ENCODE measurements at places on chromosomes 11 and 22. TPM values are rescaled to one million over a fixed set of nuclear protein-coding genes. Genes with fewer than 3 reads are reported as not detected.

DNA sequence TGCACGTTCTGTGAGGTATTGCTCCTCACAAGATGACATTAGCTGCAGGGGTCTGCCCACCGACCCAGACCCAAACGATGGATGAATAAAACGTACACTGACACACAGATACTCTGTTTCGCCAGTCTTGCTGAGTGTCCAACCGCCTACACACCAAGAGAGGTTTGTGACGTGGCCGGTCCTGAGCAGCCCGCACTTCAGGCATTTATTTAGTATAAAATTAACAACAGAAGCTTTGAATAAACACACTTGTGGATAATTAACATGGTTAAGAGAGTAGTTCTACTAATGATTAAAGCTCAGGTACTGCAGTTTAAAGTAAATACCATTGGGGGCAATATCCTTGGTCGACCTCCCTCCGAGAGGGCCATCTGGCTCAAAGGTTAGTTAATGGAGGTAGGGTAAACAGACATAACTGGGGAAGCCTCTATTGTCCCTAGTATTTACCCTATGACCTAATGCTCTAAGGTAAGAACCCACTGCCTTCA lies 75.7 kb downstream of the CCDC83 start:
- no peak for DNase-seq
- no peak overlapping the region for H3K4me3 ChIP-seq
- H3K27me3 ChIP-seq = peaks cover 24% of the 10 kb centered on the region
- no peaks in the 10 kb centered on the region for H3K36me3 ChIP-seq

GRCh38 chr11:72245263-72245816 lies 1.4 kb upstream of the PHOX2A start:
- H3K27ac ChIP-seq = no peak overlapping the region
- peaks cover 16% of the 10 kb centered on the region for H3K4me1 ChIP-seq
- peaks cover 42% of the 10 kb centered on the region for H3K27me3 ChIP-seq

DNA sequence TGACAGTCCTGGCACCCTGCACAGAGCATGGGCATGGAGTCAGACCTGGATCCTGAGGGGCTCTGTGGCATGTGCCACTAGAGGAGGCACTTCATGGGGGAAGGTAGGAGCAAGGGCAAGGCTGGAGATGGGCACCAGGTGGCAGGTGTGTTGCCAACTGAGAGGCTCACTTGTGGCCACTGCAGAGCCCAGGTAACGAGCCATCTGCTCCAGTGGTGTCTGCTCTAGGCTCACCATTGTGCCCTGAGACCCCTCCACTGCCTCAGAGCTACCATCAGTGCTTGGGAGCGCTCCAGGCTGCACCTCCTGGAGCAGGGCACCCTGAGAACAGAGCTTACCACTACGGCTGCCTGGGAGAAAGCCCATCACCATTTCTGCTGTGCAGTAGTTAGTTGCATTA lies 1.3 kb upstream of the ZDHHC8 start:
- DNase-seq = peak; percentile 40
- H3K27ac ChIP-seq = no peak overlapping the region
- no peaks in the 10 kb centered on the region for H3K27me3 ChIP-seq
- peaks cover 3% of the 10 kb centered on the region for H3K36me3 ChIP-seq
- H3K4me1 ChIP-seq = peaks cover 25% of the 10 kb centered on the region

DNA sequence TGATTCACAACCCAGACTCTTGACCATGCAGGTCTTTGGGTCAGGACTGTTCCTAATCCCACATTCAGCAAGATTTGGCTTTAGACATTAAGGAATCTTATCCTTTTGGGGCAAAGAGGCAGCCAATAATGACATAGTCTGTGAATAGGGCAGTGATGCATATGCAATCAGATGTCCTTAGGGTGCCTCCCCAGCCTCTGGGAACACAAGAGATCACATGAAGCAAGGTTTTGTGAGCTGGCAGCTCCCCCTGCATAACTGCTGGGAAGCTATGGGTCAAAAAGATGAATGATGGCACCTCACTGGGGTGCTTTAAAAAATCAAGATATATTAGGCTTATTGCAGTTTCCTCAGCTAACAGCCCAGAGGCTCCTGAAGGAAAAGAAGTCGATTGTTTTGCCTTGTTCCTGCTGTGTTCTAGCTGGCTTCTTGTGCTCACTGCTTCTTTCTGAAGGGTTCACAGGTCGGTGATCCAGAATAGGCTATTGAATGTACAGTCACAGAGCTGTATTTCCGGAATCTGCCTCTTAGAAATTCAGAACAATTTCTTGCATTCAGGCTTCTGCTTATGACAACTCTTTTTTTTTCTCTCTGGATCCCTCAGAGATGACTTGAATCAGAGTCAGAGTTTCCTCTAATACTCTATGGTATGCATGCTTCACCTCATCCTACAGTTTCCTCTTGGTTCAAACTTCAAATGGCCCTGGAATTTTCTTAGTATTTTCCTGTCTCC lies 31.7 kb downstream of the INSC start:
- no peaks in the 10 kb centered on the region for H3K27me3 ChIP-seq
- H3K36me3 ChIP-seq = no peaks in the 10 kb centered on the region
- H3K4me1 ChIP-seq = peaks cover 5% of the 10 kb centered on the region
- H3K4me3 ChIP-seq = no peak overlapping the region
- no peak overlapping the region for H3K27ac ChIP-seq
- DNase-seq = no peak

- H3K4me3 ChIP-seq = no peak overlapping the region
- H3K27ac ChIP-seq = no peak overlapping the region
- DNase-seq = no peak
- H3K27me3 ChIP-seq = no peaks in the 10 kb centered on the region
- H3K36me3 ChIP-seq = peaks cover 9% of the 10 kb centered on the region
Observed at GRCh38 chr11:1468473-1469066, 18.0 kb downstream of the MOB2 start.

- H3K4me1 ChIP-seq = no peaks in the 10 kb centered on the region
- H3K36me3 ChIP-seq = no peaks in the 10 kb centered on the region
- no peaks in the 10 kb centered on the region for H3K27me3 ChIP-seq
Observed at GRCh38 chr11:70482529-70482917, 84.2 kb downstream of the CTTN start.

- H3K4me1 ChIP-seq = peaks cover 5% of the 10 kb centered on the region
- no peak for DNase-seq
- H3K27ac ChIP-seq = no peak overlapping the region
- no peak overlapping the region for H3K4me3 ChIP-seq
- H3K36me3 ChIP-seq = no peaks in the 10 kb centered on the region
- H3K27me3 ChIP-seq = peaks cover 8% of the 10 kb centered on the region
Observed at GRCh38 chr11:125332821-125333220, 163.2 kb downstream of the FEZ1 start.

- no peak overlapping the region for H3K27ac ChIP-seq
- no peak for DNase-seq
- no peak overlapping the region for H3K4me3 ChIP-seq
Observed at GRCh38 chr11:62918531-62918930, 2.6 kb downstream of the CHRM1 start.

DNA sequence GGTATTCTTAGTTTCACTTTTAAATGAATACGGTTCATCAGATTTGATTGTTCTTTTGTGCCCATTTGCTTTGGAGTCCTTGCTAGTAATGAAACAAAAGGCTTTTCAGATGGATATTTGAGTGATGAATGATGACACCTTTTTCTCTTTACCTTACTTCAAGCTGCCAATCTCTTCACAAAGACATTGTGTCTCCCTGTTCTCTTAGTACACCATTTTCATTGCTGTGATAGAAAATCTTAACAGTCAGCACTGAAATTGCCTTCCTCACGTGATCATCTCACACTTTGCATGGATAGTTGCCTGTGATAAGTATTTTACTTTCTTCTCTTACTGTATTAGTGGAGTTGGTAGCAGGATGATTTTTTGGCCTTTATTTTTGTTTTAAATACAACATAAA lies 396.6 kb downstream of the NELL1 start:
- no peak overlapping the region for H3K27ac ChIP-seq
- H3K36me3 ChIP-seq = no peaks in the 10 kb centered on the region
- H3K4me1 ChIP-seq = no peaks in the 10 kb centered on the region
- DNase-seq = no peak

DNA sequence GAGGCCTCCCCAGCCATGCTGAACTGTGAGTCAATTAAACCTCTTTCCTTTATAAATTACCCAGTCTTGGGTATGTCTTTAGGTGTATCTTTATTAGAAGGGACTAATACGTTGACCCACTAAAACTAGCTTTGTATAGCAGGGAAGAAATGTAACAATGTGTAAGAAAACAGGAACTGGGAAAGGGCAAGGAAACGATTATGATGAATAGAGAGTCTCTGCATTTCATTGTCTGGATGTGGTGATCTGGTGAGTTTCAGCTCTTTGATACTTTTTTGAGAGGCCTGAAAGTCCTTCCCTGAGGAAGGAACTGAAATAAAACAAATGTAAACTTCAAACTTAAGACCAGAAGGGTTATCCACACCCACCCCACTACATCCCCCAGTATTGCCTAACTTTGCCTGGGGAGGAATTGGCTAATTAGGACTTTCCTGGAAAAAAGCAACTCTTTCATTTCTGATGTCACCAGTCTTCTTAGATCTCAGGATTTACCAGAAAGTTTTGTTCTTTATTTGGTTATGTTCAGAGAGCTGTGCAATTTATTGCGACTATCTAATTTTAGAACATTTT lies 119.0 kb downstream of the LDLRAD3 start:
- H3K36me3 ChIP-seq = peaks cover 1% of the 10 kb centered on the region
- H3K4me1 ChIP-seq = no peaks in the 10 kb centered on the region
- DNase-seq = no peak
- H3K27ac ChIP-seq = no peak overlapping the region

- no peaks in the 10 kb centered on the region for H3K27me3 ChIP-seq
- H3K4me1 ChIP-seq = peaks cover 6% of the 10 kb centered on the region
- no peaks in the 10 kb centered on the region for H3K36me3 ChIP-seq
- H3K27ac ChIP-seq = peak overlapping the region; percentile 31
- DNase-seq = no peak
Observed at GRCh38 chr11:128825050-128825784, 41.9 kb downstream of the KCNJ1 start.

DNA sequence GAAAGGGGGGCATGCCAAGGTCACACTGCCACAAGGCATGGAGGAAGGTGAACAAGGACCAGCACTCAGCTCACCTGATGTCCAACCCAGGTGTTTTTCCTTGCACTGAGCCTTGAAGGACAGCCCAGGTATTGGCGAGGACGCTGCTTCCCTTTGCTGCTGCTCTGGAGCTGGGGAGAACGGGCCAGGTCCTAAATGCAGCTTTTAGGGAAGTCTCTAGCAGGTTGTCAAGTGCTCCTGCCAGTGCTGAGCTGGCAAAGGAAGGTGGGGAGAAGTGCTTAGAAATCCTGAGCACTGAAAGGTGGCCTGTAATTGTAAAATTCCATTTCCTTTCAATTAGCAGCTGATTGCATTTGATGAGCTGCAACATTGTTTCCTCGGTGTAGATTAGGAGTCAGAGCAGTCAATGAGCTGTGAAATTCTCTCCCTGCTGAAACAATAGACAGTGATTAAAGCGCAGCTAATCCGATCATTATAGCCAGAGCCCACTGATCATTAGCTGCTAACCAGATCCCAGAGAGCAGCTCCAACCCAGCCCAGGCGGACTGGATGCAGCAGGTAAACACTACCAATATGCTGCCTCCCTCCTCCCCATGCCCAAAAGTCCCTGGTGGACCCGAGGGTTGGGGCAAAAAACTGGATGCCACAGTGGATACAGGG lies 507.6 kb downstream of the INSC start:
- no peak overlapping the region for H3K27ac ChIP-seq
- no peaks in the 10 kb centered on the region for H3K36me3 ChIP-seq
- H3K4me1 ChIP-seq = no peaks in the 10 kb centered on the region
- H3K27me3 ChIP-seq = peaks cover 5% of the 10 kb centered on the region

Gene PEX26
- 48.2 TPM for total RNA-seq

Gene PDXP
- total RNA-seq = 17.4 TPM

Gene BTBD18
- total RNA-seq = not detected

Measured in activated naive CD4-positive, alpha-beta T cell treated with anti-CD3 and anti-CD28 coated beads for 36 hours (primary cell).